ENCODE measurements at places on chromosomes 12 and 14. TPM values are rescaled to one million over a fixed set of nuclear protein-coding genes. Genes with fewer than 3 reads are reported as not detected.

The SERPINA10 gene
- total RNA-seq: not detected

GRCh38 chr14:68487805-68488590 is 304.9 kb downstream of the ZFP36L1 start:
- H3K4me3 ChIP-seq: no peak overlapping the region
- DNase-seq: no peak
- peak overlapping the region; percentile 70 for H3K27ac ChIP-seq

DNA sequence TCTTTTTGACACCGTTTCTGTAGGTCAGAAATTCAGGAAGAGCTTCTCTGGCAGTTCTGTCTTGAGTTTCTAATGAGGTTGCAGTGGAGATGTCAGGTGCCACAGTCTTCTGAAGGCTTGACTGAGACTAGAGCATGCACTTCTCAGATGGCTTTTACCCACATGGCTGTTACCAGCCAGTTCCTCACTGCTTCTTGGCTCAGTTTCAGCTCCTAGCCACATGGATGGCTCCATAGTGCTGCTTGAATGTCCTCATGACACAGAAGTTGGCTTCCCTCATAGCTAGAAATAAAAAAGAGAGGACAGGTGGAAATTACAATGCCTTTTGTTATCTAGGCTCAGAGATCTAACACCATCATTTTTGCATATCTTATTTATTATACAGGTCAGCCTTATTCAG is 38.1 kb upstream of the SLC2A13 start:
- DNase-seq: no peak
- H3K4me1 ChIP-seq: peaks cover 2% of the 10 kb centered on the region
- no peak overlapping the region for H3K4me3 ChIP-seq
- H3K27me3 ChIP-seq: no peaks in the 10 kb centered on the region

The MUCL1 gene
- not detected for total RNA-seq

DNA sequence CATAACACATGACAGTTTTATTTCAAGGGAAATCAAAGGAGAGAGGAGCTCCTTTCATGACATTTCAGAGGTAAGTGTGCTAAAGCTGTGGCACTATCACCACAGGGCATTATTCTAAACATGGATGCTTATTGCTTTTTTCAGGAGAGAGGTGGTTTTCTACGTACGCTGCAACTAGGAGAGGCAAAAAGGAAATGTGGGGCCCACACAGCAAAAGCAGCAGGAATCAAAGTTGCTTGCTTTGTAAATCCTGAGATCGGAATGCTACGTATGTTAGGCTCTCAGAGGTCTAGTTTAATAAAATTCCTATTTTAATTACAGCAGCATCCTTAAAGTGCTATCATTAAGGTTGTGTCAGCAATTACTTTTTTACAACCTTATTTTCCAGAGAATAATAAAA is 55.0 kb upstream of the GRIP1 start:
- no peak overlapping the region for H3K27ac ChIP-seq
- no peaks in the 10 kb centered on the region for H3K27me3 ChIP-seq
- H3K4me1 ChIP-seq: peaks cover 20% of the 10 kb centered on the region
- no peak overlapping the region for H3K4me3 ChIP-seq
- no peak for DNase-seq

DNA sequence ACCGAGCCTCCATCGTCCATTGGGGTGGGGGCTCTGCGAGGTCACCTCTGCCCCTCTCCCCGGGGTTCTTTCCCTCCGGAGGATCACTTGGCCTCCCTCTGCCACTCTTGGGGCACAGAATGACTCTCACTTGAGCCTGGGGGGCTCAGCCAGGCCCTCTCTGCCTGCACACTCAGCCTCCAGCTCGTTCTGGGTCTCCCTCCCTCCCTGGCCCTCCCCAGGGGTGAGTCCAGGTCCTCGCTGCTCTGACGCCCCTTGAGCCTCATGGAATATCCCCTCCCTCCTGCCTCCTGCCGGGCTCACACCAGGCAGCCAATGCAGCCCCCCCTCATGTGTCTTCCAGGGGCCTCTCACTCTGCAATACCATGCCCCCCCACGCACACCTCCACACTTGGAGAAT is 17.7 kb upstream of the SFSWAP start:
- H3K4me3 ChIP-seq: no peak overlapping the region
- peaks cover 38% of the 10 kb centered on the region for H3K27me3 ChIP-seq
- no peaks in the 10 kb centered on the region for H3K36me3 ChIP-seq
- H3K4me1 ChIP-seq: no peaks in the 10 kb centered on the region

The LUM gene
- 490 TPM for total RNA-seq

The PGF gene
- total RNA-seq: 8.6 TPM

GRCh38 chr12:3361146-3361545 is 129.9 kb upstream of the PRMT8 start:
- peaks cover 81% of the 10 kb centered on the region for H3K27me3 ChIP-seq
- no peak overlapping the region for H3K4me3 ChIP-seq
- DNase-seq: no peak
- peaks cover 4% of the 10 kb centered on the region for H3K4me1 ChIP-seq
- H3K36me3 ChIP-seq: no peaks in the 10 kb centered on the region

DNA sequence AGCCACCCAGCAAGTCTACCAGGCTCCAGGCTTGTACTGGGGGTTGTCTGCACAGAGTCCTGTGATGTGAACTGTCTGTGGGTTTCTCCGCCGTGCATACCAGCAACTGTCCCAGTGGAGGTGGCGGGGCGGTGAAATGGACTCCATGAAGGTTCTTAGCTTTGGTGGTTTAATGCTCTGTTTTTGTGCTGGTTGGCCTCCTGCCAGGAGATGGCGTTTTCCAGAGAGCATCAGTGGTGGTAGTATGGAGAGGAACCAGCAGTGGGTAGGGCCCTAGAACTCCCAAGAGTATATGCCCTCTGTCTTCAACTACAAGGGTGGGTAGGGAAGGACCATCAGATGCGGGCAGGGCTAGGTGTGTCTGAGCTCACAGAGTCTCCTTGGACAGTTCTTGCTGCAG is 303.8 kb downstream of the TMEM121 start:
- no peak overlapping the region for H3K4me3 ChIP-seq
- no peak for DNase-seq
- H3K27me3 ChIP-seq: no peaks in the 10 kb centered on the region
- no peaks in the 10 kb centered on the region for H3K4me1 ChIP-seq
